ENCODE measurements at places on chromosomes 5 and 9.

DNA sequence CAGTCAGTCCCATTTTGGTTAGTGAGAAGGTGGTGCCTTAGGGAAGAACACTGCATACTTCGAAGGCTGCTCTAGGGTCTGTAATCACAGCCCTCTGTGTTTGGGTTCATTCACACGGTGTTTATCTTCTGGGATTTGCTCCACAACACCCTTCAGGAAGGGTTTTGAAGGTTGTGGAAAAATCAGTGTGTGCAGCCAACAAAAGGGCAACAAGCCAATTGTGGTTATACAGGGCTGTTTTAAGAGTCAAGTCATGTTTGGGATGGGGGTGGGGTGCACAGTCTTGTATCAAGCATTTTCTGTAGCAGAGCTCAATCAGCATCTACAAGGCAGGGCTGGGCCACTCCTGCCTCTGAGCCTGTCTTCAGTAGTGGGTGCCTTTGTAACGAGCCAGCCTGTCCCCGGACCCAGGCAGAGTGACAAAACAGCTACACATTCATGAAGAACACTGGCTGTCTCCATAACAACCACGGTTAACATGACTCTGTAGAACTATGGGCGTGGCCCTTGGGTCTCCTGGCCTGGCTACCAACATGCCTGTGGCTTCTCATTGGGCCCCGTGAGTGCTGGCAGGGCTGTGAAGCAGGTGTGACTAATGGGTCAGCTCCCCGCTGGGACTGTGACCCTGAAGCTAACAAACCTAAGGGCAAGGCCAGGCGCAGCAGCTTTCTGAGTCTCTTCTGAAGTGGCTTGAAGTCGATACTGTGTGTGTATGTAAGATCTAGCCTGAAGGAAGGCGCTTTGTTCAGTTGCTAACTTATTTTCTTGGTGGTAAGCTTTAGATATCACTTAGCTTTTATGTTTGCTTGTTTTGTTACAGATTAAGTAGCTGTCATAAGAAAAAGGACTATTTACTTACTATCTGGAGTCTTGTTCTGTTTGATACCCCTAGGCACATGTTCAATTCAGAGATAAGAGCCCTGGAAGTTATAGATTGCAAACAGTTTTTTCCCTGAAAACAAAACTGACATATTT is 27.9 kb upstream of the GOLM1 start:
- DNase-seq = no peak

GRCh38 chr9:112532427-112532826 is 45.8 kb downstream of the KIAA1958 start:
- no peak for DNase-seq

GRCh38 chr5:1478271-1479035 is 33.2 kb upstream of the SLC6A3 start:
- no peak for DNase-seq

DNA sequence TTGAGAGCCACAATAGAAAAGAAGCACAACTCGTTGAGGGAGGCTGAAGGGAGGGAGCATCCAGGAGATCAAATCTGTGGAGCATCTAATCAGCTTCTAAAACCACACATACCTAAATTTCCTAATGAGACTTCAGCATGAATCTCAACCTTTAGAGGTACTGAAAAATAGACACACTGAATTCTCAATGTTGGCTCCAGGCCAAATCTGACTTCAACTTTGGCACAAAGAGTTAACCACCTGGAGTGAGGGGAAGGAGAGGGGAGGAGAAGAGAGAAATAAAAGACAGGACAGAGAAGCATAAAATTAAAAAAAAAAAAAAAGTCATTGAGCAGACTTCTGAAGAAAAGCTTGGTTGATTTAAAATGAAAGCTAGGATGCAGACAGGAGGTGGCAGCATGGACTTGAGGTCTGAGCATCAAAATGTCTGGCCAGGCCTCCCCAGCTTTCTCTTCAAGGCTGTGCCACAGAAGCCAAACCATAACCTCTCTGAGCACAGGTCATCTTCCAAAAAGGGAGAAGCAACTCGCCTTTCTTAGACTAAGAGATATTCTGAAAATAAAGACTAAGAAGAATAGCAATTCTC is 205.6 kb downstream of the DENND1A start:
- DNase-seq = no peak

GRCh38 chr5:171295299-171295698 is 13.7 kb upstream of the TLX3 start:
- no peak for DNase-seq

DNA sequence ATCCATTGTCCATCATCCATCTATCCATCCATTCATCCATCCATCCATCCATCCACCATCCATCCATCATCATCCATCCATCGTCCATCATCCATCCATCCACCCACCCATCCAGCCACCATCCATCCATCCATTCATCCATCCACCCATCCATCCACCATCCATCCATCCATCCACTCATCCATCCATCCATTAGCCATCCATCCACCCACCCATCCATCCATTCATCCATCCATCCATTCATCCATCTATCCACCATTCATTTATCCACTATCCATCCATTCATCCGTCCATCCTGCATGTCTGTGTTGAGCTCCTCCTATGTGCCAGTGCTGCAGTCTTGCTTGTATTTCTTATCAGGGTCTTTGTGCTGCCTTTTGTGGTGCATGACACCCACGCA is 44.2 kb downstream of the COL5A1 start:
- DNase-seq = no peak

DNA sequence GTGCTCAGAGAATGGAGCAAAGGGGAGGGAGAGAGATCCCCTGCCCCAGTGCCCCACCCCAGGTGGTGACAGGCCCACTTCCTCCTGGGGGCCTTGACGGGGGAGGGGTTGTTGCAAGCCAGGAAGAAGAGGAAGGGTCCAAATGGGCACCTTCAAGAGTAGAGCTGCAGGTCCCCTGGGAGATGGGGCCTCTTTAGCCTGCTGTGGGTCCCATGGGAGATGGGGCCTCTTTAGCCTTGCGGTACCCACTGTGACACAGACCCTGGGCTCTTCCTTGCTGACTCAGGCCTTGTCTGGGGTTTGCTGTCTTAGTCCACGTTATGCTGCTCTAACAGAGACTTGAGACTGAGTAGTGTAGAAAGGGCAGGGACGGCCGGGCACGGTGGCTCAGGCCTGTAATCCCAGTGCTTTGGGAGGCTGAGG is 9.6 kb upstream of the TOR4A start:
- DNase-seq = no peak

GRCh38 chr9:98018347-98018746 is 35.2 kb downstream of the ANP32B start:
- DNase-seq = no peak

DNA sequence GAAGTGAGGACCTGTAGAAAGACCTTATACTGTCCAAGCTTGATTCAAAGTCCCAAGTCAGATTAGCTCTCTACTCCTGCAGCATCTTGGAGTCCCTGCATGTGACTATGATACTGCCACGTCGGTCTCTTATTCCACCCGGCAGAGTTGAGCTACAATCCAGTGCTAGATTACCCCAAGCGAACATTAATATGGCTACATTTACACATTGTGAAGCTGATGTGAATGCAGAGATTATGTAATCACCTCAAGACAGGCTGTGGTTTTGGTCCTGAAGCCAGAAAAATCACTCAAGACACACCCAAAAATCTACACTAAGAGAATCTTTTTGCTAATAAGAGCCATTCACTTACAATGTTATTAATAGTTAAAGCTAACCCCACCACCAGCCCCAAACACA is 116.7 kb downstream of the GNA14 start:
- DNase-seq = no peak

DNA sequence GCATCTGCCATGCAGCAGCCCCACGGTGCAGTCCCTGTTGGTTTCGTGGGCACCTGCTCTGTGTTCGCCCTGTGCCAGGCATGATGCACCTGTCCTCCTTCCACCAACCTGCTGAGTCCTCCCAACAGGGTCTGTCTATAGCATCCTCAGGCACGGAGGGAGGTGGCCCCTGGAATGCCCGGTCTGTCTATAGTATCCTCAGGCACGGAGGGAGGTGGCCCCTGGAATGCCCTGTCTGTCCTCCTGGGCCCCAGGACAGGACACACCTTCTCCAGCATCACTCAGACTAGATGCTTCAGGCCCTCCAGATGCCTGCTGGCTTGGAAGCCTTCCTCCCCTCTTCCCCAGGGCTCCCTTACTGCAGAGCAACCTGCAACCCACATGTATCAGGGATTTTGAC is 9.9 kb upstream of the PHYHD1 start:
- DNase-seq = no peak

DNA sequence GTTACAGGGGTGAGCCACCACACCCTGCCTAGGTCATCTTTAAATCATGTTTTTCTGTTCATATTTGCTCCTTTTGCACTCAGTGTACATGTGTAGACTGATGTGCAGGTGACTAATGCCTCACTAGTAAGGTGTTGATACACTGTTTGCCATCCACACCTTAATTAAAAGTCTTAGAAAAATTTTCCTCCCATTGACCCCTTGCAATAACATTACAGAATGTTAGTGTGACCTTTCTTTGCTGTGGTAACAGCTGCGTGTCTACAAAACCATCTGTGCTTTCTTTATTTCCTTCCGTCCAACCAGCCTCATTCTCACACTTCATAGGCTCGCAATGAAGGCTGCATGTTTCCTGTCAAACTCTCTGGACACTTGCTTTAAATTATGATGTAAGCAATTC is 6.6 kb upstream of the CEMIP2 start:
- no peak for DNase-seq

- no peak for DNase-seq
Measured at GRCh38 chr5:151449297-151449696, 1.9 kb downstream of the SLC36A1 start.

GRCh38 chr5:77607324-77607723 is 31.2 kb downstream of the OTP start:
- DNase-seq = no peak

GRCh38 chr5:75681125-75681830 is 36.0 kb downstream of the POC5 start:
- no peak for DNase-seq

- DNase-seq = no peak
Measured at GRCh38 chr5:38023799-38024198, 184.0 kb upstream of the GDNF start.

DNA sequence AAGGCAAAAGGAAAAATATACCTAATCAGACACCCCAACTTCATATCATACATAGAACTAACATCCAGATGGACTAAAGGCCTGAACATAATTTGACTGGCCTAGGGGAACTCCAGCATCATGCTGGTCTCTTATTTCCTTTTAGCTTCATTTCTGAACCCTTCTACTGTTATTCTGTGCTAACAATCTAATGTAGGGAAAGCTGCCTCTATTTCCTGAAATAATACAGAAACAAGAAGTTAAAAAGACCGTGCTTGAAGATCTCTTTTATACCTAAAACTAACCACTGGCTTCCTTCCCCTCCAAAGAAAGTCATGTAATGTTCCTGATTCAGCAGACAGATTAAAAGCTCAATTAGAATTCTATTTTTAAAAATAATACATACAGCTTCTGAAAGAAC is 36.7 kb downstream of the LPAR1 start:
- no peak for DNase-seq
